ENCODE measurements at places on chromosomes 2 and 18.

DNA sequence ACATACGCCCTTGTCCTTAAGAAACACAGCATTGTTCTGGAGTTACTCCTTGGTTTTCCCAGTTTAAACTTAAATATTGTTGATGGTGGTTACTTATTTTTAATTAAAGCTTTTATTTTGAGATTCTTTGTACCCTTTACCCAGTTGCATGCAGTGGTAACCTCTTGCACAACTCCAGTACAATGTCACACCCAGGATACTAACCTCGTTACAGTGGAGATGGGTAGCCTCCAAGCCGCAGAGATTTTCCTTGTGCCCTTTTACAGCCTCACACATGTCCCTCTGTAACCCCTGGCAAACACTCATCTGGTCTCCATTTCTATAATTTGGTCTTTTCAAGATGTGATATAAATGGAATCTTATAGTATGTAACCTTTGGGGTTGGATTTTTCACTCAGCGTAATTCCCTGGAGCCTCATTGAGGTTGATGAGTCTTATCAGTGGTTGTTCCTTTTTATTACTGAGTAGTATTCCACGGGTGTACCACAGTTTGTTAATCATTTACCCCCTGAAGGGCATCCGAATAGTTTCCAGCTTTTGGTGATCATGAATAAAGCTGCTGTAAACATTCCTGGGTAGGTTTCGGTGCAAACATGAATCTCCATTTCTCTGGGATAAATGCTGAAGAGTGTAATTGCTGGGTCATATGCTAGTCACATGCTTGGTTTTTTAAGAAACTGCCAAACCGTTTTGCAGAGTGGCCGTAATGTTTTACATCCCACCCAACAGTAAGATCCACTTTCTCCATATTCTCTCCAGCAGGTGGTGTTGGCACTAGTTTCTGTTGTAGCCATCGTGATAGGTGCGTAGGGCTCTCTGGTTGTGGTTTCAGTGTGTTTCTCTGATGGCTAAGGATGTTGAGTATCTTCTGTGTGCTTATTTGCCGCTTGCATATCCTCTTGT is 68.6 kb downstream of the DGKD start:
- peak; percentile 30 for DNase-seq

- DNase-seq: no peak
Observed at GRCh38 chr2:86790676-86791572, at the start of gene CD8A. TSS of gene CD8A (minus strand) at chr2:86790913. CDS start at chr2:86790825, 88 bp downstream.

GRCh38 chr2:218063486-218063885 is 5.6 kb upstream of the RUFY4 start:
- no peak for DNase-seq

GRCh38 chr2:40346535-40347354 is 105.1 kb downstream of the SLC8A1 start:
- DNase-seq: no peak

DNA sequence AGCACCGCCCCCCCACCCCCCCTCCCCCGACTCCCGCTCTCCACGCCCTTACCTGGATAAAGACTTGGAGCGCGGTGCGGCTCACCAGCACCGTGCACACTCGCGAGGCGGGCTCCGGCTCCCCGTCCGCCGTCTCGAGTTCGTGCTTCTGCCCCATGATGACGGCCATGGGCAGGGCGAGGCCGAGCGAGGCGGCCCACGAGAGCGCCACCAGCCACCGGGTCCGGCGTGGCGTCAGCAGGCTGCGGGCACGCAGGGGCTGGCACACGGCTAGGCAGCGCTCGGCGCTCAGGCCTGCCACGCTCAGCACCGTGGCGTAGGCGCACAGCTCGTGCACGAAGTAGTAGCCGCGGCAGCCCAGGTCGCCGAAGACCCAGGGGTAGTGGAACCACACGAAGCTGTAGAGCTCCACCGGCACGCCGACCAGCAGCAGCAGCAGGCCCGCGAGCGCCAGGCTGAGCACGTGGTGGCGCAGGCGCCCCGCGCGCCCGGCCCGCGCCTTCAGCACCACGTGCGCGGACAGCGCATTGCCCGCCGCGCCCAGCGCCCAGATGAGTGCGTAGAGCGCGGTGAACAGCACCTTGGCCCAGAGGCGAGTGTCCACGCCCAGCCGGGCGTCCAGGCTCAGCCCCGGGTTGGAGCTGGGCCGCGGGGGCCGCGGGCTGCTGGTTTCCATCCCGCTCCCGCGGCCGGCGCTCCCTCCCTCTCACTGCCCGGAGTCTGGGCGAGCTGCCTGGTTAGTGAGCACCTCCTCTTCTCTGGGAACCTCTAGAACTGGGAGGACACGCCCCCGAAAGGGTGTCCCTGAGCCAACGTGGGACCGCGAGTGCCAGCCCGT is at the start of gene NTSR2:
Gene NTSR2 (minus strand): TSS at position 742 of the 838 bp plus-strand sequence. CDS start 66 bp downstream, at position 676.
- DNase-seq: no peak

- no peak for DNase-seq
Observed at GRCh38 chr2:147867050-147867449, 22.2 kb downstream of the ACVR2A start.

DNA sequence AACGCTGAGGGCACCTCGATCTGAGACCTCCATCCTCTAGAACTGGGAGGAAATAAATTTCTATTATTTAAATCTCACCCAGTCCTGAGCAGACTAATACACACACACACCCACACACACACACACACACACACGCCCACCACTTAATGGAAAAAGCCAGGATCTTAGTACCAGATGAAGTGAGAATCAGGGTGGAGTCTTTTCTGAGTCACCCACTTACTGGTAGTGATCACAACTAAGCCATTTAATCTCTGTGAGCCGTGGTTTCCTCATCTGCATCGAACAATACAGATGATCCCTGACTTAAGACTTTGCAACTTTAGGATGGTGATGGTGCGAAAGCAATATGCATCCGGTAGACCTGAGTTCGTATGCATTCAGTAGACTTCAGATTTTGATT is 18.6 kb downstream of the THNSL2 start:
- DNase-seq: no peak

DNA sequence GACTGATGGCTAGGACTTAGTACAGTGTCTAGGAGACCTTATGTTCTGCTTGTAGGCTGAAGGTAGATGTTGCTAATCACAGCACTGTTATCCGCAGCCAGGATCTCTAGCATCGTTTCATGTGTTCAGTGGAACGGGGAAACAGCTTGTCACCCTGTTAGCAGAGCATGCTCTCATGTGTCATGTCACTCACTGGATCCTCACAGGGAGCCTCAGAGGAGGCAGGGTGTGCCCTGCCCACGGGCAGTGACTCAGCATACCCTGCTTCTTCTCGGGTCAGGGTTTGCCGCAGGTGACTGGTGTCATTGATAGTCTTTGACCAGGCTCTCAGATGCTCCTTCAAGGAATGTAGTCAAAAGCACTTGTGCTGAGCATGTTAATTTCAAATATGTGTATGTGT is 44.4 kb downstream of the RPIA start:
- no peak for DNase-seq

GRCh38 chr18:57343833-57344232 is 8.5 kb upstream of the ST8SIA3 start:
- DNase-seq: no peak

DNA sequence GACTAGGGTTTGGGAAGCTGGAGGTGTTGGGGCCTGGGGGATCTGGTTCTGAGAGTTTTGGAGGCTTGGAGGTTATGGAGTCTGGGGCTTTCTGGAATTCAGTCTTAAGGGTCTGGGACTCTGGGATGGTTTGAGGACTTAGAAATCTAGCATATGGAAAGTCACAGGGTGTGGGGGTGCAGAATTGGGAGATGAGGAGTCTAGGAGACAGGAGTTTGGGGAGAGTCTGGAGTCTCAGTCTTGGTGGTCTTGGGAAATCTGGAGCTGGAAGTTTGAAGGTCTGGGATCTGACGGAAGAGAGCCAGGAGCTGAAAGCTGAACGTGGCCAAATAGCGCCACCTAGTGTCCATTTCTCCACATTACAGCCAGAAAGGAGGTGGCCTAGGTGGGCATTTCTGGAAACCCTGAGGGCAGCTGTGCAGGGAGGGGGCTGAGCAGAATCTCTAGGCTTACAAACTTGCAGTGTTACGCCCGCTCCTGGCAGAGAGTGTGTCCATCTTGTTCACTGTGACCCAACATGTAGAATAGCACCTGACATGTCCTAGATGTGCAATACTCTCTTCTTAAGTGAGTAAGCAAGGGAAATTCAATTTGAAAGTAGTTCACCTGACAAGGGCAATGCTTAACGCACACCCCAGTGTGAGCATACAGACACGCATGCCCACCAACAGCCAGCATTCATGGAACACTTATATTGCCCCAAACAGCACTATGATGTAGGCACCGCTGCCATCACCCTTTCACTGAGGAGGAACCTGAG is 204.8 kb downstream of the TFCP2L1 start:
- DNase-seq: peak; percentile 50

DNA sequence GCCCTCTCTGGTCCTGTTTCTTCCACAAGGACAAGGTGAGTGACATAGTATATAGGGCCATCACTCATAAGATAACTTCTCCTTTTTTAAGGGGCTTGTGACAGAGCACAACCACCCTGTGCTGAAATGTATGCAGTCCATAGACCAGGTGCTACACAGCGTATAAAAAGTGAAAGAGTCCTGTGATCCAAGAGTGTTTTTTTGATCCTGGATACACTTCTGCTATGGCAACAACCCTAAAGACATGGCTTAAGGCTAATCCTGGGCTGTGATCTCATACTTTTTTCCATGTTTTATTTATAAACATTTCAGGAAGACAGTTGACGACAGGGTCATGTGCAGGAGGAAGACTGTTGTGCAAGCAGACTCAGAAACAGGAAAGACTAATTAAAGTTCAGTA is 400.5 kb upstream of the TCF4 start:
- DNase-seq: no peak

DNA sequence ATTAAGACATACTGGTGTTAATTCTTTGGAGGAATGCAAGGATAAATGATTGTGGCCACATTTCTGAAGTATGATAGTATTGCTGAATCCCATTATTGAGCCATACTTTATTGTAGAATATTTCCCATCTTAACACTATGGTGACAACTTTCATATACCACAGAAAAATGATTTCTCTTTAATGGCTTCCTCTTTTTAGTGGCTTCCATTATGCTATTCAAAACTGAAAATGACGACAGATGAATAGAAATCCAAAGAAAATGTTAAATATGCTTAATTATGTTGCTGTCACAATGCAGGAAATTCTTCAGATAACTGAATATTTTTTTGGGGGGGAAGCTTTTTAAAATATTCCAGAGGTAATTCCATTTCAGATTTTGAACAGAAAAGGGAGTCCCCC is 88.9 kb upstream of the TMEM200C start:
- DNase-seq: no peak

DNA sequence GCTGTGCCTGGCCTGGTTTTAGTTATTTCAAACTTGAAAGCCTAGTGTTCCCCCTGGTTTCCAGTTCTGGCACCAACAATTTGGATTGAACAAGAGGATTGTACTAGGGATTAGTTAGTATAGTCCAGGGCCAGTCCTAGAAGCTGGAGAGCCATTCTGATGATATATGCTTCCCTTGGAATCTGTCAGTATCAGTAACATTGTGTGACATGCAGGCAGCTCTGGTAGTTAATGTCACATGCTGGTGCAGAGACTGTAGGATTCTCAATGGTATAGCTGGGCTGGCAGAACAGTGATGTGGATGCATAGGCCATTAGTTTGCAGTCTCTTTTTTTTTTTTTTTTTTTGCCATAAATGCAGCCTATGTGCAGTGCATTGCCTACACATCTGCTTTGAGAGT is 3.6 kb downstream of the MGAT5 start:
- DNase-seq: no peak

- DNase-seq: no peak
Observed at GRCh38 chr2:209633911-209634310, 137.7 kb upstream of the UNC80 start.

DNA sequence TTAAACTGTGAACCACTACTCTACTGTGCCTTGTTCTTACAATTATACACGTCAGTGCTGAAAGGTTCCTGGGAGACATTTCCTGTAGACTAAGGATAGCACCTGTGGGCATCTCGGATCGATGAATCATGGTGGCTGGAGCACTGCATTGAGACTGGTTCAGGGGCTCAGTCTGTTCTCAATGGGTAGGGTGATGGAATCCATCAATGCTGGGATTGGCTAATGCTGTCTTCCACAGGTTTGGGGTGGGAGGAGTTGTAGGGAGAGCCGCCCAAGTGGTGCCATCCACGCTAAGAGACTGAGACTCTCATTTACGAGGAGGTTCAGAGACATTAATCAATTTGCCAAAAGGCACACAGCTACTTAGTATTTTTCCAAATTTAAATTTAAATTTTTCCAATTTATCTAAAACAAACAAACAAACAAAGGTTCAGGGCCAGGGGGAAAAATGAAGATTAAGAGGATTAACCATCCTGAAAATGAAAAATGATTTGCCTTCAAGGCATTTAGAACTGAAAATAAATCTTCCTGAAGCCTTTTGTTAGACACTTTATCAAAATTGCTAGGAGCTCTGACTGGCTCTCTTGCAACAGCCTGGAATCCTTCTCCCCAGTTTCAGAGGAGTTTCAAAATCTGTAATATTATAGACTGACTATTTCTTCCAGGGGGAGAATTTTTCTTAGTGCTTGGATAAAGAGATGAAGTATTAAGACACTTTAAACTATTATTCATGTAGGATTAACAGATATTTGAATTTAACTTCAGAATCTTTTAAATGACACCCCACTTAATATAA is 359.2 kb downstream of the TGIF1 start:
- DNase-seq: no peak

- DNase-seq: no peak
Observed at GRCh38 chr2:63788071-63788470, 53.6 kb upstream of the UGP2 start.

DNA sequence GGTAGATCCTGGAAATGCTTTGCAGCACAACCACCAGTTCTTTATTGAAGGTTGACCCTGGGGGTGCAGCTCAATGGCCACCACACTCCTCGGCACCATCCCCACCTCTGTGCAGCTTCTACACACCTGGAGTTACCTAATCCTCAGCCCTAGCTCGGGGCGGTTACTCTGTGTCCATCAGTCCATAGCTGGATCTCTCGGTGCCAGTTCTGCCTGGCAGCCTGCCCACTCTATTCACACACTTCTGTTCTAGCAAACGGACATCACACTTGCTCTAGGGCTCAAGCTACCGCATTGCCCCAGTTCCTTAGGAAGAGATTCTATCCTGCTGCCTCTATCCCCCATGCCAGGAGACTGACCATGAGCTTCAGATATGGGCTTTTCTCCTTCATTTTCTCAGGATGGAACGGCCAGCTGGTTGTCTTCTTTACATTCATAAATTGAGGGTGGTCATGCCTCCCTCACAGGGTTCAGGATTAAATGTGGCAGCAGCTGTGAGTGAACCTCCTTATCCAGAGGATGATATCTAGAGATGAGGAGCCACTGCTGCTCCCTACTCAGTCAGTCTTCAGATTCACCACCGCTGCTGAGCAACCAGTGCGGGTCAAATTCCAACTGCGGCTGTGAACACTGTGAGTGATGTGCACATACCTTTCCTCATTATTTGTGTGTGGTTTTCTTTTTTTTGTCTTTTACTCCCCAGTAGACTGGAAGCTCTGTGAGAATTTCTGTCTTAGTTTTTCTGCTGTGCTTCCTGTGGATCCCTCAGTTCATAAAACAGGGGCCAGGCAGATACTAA is 66.9 kb upstream of the TRIB2 start:
- DNase-seq: no peak

GRCh38 chr2:170461889-170462288 is 253.2 kb upstream of the SP5 start:
- DNase-seq: no peak
